ENCODE measurements at places on chromosomes 4 and X.

GRCh38 chr4:162852642-162853041 lies 314.0 kb downstream of the NAF1 start:
- no peak for DNase-seq

DNA sequence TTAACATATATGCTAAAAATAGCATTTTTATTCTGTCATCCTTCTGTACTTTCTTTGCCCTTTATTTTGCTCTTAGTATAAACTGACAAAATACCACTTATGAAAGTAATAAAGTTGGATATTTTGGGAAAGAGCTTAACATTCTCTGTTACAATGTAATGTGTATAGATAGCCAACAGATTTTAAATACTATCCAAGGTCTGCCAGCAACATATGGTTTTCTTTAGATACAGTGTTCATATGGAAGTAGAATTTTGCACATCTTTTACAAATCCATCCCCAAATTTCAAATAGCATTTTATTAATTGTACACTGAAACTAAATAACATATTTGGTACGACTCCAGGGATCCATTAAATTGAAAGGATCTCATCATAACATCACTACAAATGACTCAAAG lies 268.6 kb upstream of the PCDH18 start:
- DNase-seq, result no peak

GRCh38 chr4:142861351-142861750 lies 15.2 kb upstream of the INPP4B start:
- DNase-seq, result no peak

DNA sequence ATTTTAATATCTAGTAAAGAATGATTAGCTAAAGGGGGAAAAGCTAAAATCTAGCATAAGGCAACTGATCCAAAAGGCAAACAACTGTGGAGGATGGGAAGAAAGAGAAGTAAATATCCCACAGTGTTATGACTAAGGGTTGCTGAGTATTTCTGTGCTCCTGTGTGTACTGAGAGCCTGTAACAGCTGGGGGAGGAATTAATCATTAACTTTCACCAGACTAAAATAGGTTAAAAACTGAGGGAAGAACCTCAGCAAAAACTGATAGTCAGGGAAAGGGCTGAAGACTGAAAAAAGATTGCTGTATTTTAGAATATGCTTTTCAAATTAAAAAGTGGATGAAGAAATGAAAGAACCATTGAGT lies 365.9 kb downstream of the CXXC4 start:
- DNase-seq, result no peak

GRCh38 chr4:178632415-178632814 lies 1190.2 kb upstream of the AGA start:
- DNase-seq, result no peak
